ENCODE measurements at places on chromosomes 6 and 20. TPM values are rescaled to one million over a fixed set of nuclear protein-coding genes. Genes with fewer than 3 reads are reported as not detected.

DNA sequence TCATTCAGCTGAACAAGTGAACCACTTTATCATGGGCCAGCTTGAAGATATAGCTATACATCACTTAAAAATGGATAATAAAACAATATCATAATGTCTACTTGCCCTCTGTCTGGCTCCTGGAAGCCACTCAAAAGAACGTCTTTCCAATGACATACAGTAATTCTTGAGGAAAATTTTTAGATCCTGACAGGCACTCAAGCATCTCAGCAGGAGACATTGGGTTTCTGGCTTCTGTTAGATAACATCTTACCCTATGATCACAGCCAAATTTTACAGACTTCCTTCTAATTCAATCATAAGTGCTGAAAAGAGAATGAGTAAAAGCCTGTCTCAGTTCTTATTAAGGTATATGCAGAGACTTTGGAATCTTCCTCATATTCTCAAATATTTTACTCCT lies 330 bp downstream of the CGA start:
- DNase-seq, result no peak

DNA sequence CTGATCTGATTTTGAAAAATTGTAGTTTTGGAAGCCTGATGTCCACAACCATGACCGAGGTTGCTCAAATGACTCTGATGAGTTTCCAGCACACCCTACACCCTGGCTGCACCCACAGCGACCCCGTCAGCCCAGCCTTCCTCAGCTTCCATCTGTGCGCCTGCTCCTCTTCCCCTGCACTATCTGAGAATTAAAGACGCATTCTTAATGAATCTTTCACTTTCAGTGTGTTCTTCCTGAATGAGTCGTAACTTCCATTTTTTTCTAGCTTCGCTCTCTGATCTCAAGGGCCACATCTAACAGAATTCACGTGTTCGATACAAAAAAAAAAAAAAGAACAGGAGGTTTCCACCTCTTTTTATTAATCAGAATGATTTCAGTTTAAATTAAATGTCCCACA lies 21.3 kb upstream of the RREB1 start:
- peak; percentile 57 for DNase-seq

GRCh38 chr6:60867548-60867947 lies 1418.5 kb downstream of the KHDRBS2 start:
- no peak for DNase-seq

- no peak for DNase-seq
Observed at GRCh38 chr20:57384486-57384885, 6.7 kb upstream of the RBM38 start.

DNA sequence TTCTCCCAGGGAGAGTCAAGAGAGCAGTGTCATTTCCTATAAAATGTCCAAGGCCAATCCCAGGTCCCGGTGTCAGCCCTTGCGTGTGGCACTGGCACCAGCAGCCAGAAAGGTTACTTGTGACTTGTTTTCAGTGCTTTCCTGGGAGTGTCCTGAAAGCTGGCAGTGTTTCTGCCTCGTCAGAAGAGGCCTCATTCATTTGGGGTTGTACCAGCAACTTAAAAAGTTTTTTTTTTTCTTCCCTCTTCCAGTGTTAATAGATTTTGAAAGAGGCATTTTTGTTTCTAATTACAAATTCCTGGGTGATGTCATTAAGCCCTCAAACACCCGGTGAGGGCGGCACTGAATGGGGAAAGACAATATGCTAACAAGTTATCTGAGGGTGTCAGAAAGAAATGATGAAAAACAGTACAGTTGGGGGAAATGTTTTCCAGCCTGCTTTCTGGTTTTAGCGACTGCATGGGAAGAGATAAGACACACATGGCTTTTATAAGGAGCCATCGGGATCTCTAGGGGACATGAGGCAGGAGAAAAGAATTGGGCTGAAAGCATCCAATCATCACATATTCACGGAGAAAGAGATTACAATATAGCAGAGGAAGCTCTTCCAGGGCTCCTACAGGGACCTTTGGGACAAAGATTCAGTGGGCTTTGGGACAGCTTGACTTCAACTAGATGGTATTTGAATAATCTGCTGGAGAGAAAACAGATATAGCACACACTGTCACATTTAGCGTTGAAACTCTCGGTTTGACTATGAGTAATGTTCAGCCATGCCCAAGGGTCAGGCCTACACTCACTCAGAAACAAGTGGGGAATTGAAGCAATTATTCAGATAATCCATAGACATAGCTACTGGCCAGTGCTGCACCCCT lies 153.0 kb downstream of the BCAS1 start:
- no peak for DNase-seq

DNA sequence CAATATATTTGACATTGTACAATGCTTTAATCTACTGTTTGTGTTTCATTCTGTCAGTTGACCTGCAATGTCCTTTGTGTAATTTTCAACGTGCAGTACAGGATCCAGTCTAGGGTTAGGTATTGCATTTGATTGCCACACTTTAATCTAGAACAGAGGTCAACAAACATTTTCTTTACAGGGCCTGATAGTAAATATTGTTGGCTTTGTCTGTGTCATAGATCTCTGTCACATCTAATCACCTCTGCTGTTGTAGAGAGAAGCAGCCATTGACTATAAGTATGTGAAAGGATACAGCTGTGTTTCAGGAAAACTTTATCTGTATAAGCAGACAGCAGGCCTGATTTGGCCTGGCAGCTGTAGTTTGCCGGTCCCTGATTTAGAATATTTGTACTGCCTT lies 39.3 kb downstream of the ATRN start:
- no peak for DNase-seq

DNA sequence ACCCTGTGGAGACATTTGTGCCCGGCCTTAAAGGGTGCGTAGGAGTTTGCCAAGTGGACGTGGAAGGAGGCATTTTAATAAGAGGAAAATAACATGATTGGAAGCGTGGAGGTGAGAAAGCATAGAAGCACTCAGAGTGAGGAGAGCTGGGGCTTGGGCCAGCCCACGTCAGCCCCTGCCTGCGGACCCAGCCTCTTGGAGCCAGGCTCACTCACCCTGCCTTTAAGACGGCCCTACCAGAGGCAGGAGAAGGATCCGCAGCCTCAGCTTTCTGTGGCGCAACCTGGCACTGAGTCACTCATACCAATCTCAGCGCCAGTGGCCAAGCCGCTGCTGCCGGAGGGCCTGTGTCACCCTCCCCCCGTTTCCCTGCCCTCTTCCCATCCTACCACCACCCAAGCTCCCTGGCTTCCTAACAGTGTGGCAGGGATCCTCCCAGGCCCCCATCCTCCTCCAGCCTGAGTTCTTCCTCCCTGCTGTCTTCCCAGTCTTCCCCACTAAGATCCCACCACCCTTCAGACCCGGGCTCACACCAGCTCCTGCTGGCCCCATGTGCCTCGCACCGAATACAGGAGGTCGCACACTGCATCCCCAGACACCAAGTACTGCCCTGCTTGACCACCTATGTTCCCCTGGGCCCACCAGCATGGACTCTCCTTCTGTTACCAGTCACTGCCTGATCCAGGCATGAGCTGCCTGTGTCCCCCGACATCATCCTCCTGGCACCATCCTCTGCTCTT lies 285.2 kb downstream of the UST start:
- peak; percentile 84 for DNase-seq

GRCh38 chr6:142566628-142567396 lies 265.0 kb downstream of the ADGRG6 start:
- DNase-seq, result peak; percentile 63

Gene DEFB124
- not detected for total RNA-seq

Gene PLN
- not detected for total RNA-seq

Gene NINL
- total RNA-seq, result 3.9 TPM

All from activated CD4-positive, alpha-beta memory T cell treated with anti-CD3 and anti-CD28 coated beads for 36 hours (primary cell).